ENCODE measurements at places on chromosomes 4 and X. TPM values are rescaled to one million over a fixed set of nuclear protein-coding genes. Genes with fewer than 3 reads are reported as not detected.

GRCh38 chr4:56426273-56426672 lies 9.1 kb downstream of the PPAT start:
- DNase-seq: no peak

GRCh38 chr4:38024206-38024509 lies 64.0 kb downstream of the PTTG2 start:
- no peak for DNase-seq

DNA sequence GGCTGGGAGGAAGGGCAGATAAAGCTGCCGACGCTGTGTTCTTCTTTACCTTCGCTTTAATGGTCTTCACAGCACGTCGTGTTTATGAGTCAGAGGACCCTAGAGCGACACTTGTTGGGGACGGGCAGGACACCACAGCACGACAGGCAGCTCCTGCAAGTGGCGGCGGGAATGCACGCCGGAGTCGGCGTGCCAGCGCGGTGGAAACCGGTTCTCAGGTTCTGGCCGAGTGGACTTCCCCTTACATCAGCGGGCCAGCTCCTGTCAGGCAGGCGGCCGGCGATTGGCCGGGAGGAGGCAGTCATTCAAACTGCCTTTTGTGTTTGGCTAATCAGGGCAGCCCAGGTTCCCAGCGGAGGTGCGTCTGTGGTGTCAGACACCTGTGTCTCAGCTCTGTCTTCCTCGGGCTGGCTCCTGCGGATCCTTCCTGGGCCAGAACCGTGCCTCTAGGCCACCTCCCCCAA lies 150.9 kb downstream of the SHROOM3 start:
- DNase-seq: no peak

DNA sequence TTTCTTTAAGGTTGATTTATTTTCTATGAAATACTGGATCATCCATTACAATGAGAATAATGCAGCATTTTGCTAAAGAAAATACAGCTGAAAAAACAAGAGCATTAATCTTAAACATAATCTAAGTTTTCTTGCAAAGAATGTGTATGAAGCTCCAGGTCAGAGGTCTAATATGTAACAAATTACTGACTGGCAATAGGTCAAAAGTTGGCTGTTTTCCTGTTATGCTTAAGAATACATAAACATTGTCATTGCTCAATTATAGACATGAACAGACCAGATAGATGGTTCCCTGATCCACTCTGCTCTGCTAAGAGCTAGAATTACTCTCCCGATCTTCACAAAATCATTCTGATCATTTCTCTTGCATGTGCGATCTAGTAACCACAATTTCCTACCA lies 718.6 kb downstream of the PDHA2 start:
- DNase-seq: no peak

GRCh38 chr4:105895583-105896460 lies 551 bp downstream of the NPNT start:
- no peak for DNase-seq

Gene PPARGC1A
- 0.24 TPM for total RNA-seq

All from RPMI7951 (cell line).